ENCODE measurements at places on chromosomes 4 and X.

GRCh38 chrX:17822351-17822750, 38.7 kb downstream of the RAI2 start:
- no peak for DNase-seq
- no peaks in the 10 kb centered on the region for H3K36me3 ChIP-seq
- peaks cover 2% of the 10 kb centered on the region for H3K27me3 ChIP-seq
- H3K4me3 ChIP-seq = no peak overlapping the region
- no peak overlapping the region for H3K27ac ChIP-seq

DNA sequence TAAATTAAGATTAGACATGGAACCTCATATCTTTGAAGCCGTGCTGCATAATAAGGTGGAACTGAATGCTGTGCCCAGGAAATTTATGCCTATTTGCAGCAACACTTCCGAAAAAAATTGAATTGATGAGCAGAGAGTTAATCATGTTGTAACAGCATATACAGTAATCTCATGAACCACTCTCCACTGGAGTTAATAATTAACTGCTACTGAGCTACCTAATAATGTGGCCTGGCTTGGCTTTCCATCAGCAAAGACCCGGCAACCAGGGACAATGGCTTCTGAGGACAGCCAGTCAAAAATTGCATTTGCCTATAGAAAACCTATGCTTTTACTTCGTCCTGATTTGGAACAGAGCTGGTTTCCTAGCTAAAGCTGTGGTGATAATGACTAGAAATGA, 63.8 kb upstream of the GATB start:
- H3K36me3 ChIP-seq = no peaks in the 10 kb centered on the region
- H3K4me3 ChIP-seq = no peak overlapping the region
- H3K27me3 ChIP-seq = peaks cover 9% of the 10 kb centered on the region
- H3K4me1 ChIP-seq = no peaks in the 10 kb centered on the region
- DNase-seq = no peak

- no peak overlapping the region for H3K27ac ChIP-seq
- H3K4me1 ChIP-seq = no peaks in the 10 kb centered on the region
- no peak overlapping the region for H3K4me3 ChIP-seq
- no peaks in the 10 kb centered on the region for H3K36me3 ChIP-seq
Measured at GRCh38 chr4:156661555-156661954, 310.0 kb downstream of the PDGFC start.

GRCh38 chrX:79268788-79269187, 98.3 kb downstream of the ITM2A start:
- no peak for DNase-seq
- H3K4me3 ChIP-seq = no peak overlapping the region
- no peaks in the 10 kb centered on the region for H3K27me3 ChIP-seq
- H3K36me3 ChIP-seq = no peaks in the 10 kb centered on the region
- H3K27ac ChIP-seq = no peak overlapping the region

- no peaks in the 10 kb centered on the region for H3K27me3 ChIP-seq
- no peaks in the 10 kb centered on the region for H3K4me1 ChIP-seq
- peak overlapping the region; percentile 20 for H3K27ac ChIP-seq
- H3K4me3 ChIP-seq = no peak overlapping the region
Measured at GRCh38 chr4:157043131-157043530, 32.8 kb upstream of the GLRB start.

GRCh38 chr4:1566838-1567518, 117.1 kb downstream of the FAM53A start:
- H3K4me3 ChIP-seq = no peak overlapping the region
- H3K36me3 ChIP-seq = no peaks in the 10 kb centered on the region
- H3K27me3 ChIP-seq = peaks cover 72% of the 10 kb centered on the region

DNA sequence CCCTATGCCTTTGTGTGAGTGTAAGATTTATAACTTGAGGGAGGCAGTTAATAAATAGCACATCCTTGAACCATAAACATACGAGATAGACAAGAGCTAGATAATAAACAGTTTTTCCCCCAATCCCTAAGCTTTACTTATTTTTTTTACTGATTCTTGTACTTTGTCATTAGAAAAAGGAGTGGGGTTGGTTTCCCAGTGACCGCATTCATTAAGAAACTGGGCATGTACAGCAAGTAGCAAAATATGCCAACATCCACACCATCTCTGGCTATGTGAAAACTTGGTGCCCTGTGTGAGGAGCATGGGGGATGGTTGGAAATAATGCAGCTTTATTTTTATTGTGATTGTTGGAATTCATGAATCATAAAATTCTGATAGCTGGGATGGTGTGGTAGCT, 176.2 kb downstream of the CBR4 start:
- H3K27ac ChIP-seq = no peak overlapping the region
- H3K36me3 ChIP-seq = peaks cover 11% of the 10 kb centered on the region
- DNase-seq = no peak
- no peaks in the 10 kb centered on the region for H3K27me3 ChIP-seq

- no peaks in the 10 kb centered on the region for H3K36me3 ChIP-seq
- no peak overlapping the region for H3K4me3 ChIP-seq
- DNase-seq = no peak
- no peaks in the 10 kb centered on the region for H3K27me3 ChIP-seq
Measured at GRCh38 chr4:12178614-12179610, 750.2 kb upstream of the HS3ST1 start.

Measured in mesenchymal stem cell (in vitro differentiated cells and primary cell).